Lung (tissue), 17 donors: ENCODE measurements at places on chromosomes 7 and 10. TPM values are rescaled to one million over a fixed set of nuclear protein-coding genes. Genes with fewer than 3 reads are reported as not detected.

Gene KCP
- 0.64 TPM for total RNA-seq

Gene GHRHR
- not detected for total RNA-seq

Gene LUC7L2
- total RNA-seq, result 93.2 TPM

DNA sequence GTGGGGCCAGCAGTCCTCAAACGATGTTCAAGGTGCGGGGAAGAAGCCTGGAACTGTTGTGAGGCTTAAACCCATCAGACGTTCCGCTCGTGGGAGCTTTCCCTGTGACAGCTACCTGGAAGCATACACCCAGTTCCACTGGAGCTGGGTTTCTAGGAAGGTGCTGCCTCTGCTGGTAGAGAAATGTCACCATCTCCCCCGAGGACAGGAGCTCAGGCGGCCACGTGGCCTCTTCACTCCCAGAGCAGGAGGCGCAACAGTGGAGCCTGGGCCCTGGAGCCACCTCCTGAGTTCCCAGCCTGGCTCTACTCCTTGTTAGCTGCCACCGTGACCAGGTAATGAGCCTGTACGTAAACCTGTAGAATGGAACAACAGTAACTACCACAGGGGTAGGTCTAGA is 156.1 kb downstream of the ADARB2 start:
- no peaks in the 10 kb centered on the region for H3K4me1 ChIP-seq
- peaks cover 19% of the 10 kb centered on the region for H3K27me3 ChIP-seq
- H3K36me3 ChIP-seq, result no peaks in the 10 kb centered on the region
- DNase-seq, result no peak

Gene CCDC186
- 96.7 TPM for total RNA-seq

- no peaks in the 10 kb centered on the region for H3K27me3 ChIP-seq
- no peak for DNase-seq
- H3K36me3 ChIP-seq, result peaks cover 21% of the 10 kb centered on the region
These were observed 7.4 kb downstream of the IFIT3 start for GRCh38 chr10:89335226-89335625.

DNA sequence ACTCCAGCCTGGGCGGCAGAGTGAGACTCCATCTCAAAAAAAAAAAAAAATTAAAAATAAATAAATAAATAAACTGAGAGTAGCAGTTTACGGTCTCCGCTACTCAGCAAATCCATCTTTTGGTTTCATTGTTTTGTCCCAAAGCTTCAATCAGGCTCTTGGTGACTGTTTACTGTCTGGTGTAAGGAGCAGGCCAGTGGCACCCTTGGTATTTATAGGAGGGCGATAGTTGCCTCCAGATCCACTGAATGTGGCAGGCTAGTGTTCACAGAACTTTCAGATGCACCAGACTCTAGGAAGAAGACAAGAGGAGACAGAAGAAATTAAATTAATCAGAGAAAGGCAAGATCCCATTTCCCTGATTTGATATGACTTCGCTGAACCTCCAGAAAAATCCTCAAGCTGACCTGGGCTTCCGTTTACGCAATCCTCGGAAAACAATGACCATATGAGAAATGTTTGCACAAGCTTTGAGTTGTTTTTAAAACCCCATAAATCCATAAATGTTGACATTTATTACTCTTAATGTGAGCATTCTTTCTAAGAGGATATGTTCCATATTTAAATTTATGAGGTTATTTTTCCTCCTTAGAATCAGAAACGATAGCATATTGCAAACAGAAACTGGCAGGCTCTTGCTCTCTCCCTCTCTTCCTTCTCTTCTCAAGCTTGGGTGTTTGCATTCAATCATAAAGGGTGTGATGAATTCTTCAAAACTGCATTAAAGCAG is 7.1 kb upstream of the MUC3A start:
- H3K27ac ChIP-seq, result no peak overlapping the region
- no peaks in the 10 kb centered on the region for H3K27me3 ChIP-seq

- H3K27ac ChIP-seq, result no peak overlapping the region
- DNase-seq, result no peak
These were observed 256.2 kb downstream of the LHFPL3 start for GRCh38 chr7:104584620-104585019.

- DNase-seq, result no peak
- H3K4me1 ChIP-seq, result no peaks in the 10 kb centered on the region
- no peaks in the 10 kb centered on the region for H3K36me3 ChIP-seq
- H3K27me3 ChIP-seq, result no peaks in the 10 kb centered on the region
These were observed 44.1 kb upstream of the ZNRF2 start for GRCh38 chr7:30240106-30240800.

GRCh38 chr7:40833191-40833887 is 698.5 kb downstream of the SUGCT start:
- H3K27ac ChIP-seq, result no peak overlapping the region
- no peak for DNase-seq
- no peaks in the 10 kb centered on the region for H3K4me1 ChIP-seq
- no peak overlapping the region for H3K4me3 ChIP-seq

Gene CALML3
- total RNA-seq, result 0.11 TPM

DNA sequence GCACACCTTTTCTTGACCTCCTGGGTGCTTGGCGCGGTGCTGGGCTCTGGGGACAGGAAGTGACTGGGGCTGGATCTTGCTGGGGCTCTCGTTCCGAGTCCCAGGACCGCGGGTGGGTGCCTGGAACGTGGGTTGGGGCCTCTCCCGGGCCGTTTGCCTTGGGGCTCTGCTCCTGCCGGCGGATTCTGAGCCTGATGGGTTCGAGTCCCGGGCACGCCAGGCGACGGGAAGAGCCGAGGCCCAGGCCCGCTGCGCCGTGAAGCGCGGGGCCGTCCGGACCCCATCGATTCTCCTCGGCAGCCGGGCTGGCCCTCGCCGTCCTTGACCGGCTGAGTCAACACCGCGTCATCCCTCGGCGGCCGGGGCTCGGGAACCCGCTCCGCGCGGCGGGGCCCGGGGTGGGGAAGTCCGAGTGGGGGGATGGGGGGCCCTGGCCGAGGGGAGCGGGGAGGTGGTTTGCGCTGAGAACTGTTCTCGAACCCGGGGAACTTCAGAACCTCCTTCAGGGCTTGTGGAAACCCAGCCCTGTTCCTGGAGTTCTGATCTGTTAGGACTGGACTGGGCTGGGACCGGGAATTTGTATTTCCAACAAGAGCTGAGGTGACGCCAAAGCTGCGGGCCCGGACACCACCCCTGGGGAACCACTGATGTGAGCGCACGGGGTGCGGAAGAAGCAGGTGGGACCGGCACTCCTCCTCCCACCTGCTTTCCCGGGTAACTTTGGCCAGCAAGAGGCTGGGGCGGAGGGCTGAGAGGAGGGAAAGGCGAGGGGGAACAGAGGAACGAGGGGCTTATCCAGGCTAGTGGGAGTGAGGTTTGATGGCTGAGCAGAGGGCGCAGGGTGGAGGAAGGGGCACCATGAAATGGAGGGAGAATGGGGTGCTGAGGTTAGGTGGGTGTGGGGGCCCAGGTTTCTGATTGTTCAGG is 6.2 kb downstream of the HHEX start:
- no peaks in the 10 kb centered on the region for H3K4me1 ChIP-seq
- H3K36me3 ChIP-seq, result no peaks in the 10 kb centered on the region
- H3K4me3 ChIP-seq, result no peak overlapping the region

Gene UCMA
- total RNA-seq, result 0.91 TPM

DNA sequence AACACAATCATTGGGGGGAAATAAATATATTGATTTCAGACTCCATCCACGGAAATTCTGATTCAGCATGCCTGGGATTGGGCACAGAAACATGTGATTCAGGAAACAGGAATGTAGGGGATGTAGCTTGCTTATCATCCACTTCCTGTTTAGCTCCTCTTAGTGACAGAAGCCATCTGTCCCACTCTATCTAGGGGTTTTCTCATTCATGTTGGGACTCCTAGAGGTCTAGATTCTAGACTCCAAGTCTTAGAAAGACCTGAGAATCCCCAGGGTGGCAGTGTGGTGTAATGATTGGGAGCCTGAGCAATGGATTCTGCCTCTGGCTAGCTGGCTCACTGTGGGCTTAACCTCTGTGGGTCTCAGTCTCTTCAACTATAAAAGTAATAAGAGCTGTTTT is 67.9 kb downstream of the CDK1 start:
- H3K36me3 ChIP-seq, result no peaks in the 10 kb centered on the region
- H3K27me3 ChIP-seq, result no peaks in the 10 kb centered on the region
- H3K27ac ChIP-seq, result no peak overlapping the region
- DNase-seq, result no peak
- H3K4me1 ChIP-seq, result no peaks in the 10 kb centered on the region

- H3K36me3 ChIP-seq, result peaks cover 6% of the 10 kb centered on the region
- peaks cover 8% of the 10 kb centered on the region for H3K4me1 ChIP-seq
- H3K27me3 ChIP-seq, result no peaks in the 10 kb centered on the region
- no peak overlapping the region for H3K4me3 ChIP-seq
- no peak for DNase-seq
- H3K27ac ChIP-seq, result no peak overlapping the region
These were observed 21.1 kb downstream of the WAC start for GRCh38 chr10:28554009-28554408.

- no peaks in the 10 kb centered on the region for H3K36me3 ChIP-seq
- peak overlapping the region; percentile 77 for H3K4me3 ChIP-seq
- no peaks in the 10 kb centered on the region for H3K27me3 ChIP-seq
- H3K4me1 ChIP-seq, result peaks cover 5% of the 10 kb centered on the region
These were observed 871 bp downstream of the ST7 start for GRCh38 chr7:116953906-116954838.

GRCh38 chr7:3206101-3206500 is 95.0 kb upstream of the SDK1 start:
- H3K4me3 ChIP-seq, result no peak overlapping the region
- no peaks in the 10 kb centered on the region for H3K27me3 ChIP-seq
- no peak overlapping the region for H3K27ac ChIP-seq
- no peak for DNase-seq

GRCh38 chr7:7779888-7780287 is 61.5 kb upstream of the RPA3 start:
- DNase-seq, result no peak
- no peak overlapping the region for H3K27ac ChIP-seq
- H3K27me3 ChIP-seq, result no peaks in the 10 kb centered on the region
- no peak overlapping the region for H3K4me3 ChIP-seq
- peaks cover 4% of the 10 kb centered on the region for H3K4me1 ChIP-seq
- no peaks in the 10 kb centered on the region for H3K36me3 ChIP-seq

Gene CPA2
- total RNA-seq, result 2.0 TPM

DNA sequence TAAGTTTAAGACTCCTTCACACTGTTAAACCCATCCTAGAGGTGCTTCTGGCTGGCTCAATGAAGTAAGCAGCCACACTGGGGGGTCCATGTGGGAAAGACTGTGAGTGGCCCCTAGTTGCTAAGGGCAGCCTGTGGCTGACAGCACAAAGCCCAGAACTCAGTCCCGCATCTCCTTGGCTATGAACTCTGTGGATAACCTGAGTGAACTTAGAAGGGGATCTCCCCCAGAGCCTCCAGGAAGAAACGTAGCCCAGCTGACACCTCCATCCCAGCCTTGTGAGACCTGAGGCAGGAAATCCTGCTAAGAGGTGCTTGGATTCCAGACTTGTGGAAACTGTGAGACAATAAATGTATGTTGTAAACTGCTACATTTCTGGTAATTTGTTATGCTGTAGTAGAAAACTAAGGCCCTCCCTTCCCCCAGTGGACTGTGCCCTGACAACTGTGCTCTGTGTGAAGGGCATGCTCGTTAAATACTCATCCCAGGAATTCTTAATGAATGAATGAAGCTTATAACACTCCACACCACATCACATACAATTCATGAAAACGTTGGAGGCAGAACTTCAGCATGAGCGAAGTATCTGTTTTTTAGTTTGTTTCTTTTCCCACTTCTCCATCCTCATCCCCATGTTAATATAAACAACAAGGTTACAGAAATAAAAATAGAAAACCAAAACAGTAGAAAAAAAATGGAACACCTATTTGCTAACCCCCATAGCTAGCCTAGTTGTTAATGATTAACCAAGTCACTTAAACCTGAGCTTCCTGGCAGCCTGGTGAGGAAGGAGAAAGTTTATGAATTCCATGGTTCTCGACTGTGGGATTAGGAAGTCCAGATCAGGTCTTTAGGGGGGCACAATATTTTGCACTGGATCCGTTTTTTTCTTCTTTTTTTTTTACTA is 36.8 kb upstream of the AOAH start:
- no peaks in the 10 kb centered on the region for H3K4me1 ChIP-seq
- no peak overlapping the region for H3K4me3 ChIP-seq
- no peak for DNase-seq
- H3K36me3 ChIP-seq, result no peaks in the 10 kb centered on the region
- H3K27me3 ChIP-seq, result no peaks in the 10 kb centered on the region

DNA sequence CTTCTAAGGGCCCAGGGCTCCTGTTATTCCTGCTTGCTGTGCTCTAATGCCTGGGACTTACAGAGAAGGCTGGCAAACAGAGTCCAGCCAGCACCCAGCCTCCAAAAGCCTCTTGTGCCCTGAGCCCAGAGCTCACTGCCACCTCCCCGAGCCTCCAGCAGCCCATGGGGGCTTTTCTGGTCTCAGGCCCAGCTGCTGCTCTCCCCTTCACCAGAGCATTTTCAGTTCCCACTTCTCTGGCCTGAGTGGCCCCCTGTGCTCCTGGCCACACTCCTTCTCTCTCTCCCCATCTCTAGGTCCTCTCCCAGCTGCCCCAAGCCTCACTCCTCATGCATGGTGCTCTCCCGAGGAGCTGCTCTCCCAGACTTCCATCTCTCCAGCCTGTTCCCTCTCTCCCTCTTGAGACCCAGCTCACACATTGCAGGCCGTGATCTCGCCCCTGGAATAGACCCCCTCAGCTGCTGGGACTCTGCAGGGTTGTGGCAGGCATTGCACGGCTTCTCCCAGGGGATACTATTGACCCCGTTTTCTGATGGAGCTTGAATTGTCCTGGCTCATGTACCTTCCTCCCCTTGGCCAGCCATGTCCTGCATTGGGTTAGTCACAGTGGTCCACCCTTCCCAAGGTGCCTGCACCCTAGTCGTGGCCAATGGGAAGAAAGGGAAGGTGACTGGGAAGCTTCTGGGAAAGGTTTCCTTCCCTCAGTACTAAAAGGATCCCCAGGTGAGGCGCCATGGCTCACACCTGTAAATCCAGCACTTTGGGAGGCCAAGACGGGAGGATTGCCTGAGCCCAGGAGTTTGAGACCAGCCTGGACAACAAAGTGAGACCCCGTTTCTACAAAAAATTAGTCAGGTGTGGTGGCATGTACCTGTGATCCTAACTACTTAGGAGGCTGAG is 9.0 kb upstream of the RASSF4 start:
- no peaks in the 10 kb centered on the region for H3K36me3 ChIP-seq
- no peak for DNase-seq
- no peak overlapping the region for H3K27ac ChIP-seq
- no peaks in the 10 kb centered on the region for H3K27me3 ChIP-seq

Gene SH2D4B
- 0.12 TPM for total RNA-seq

Gene RELN
- 7.7 TPM for total RNA-seq

Gene CLEC2L
- total RNA-seq, result not detected

DNA sequence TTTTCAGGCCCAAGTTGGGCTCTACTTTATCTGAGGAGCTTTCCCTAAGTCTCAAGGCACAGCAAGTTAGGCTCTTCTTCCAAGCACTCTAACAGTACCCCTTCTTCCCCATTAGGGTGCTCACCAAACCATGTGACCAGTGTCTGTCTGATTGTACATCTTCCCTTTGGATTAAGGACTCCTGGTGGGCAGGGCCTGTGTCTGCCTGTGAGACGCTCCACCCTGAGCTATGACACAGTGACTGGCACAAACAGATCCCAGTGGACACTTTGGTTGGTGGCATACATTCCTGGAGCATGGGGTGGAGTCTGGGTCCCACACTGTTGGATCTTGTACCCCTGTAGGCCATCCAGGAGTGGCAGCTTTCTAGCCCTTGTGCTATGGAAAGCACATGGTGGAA is 23.8 kb downstream of the PLPP4 start:
- no peak for DNase-seq
- no peaks in the 10 kb centered on the region for H3K27me3 ChIP-seq
- no peak overlapping the region for H3K4me3 ChIP-seq
- H3K27ac ChIP-seq, result no peak overlapping the region
- no peaks in the 10 kb centered on the region for H3K4me1 ChIP-seq
- no peaks in the 10 kb centered on the region for H3K36me3 ChIP-seq

- H3K4me1 ChIP-seq, result peaks cover 9% of the 10 kb centered on the region
- H3K27ac ChIP-seq, result no peak overlapping the region
- DNase-seq, result no peak
- H3K4me3 ChIP-seq, result no peak overlapping the region
- no peaks in the 10 kb centered on the region for H3K27me3 ChIP-seq
These were observed 34.5 kb downstream of the RTKN2 start for GRCh38 chr10:62234077-62234605.
